ENCODE measurements at places on chromosomes 3 and 15.
A peak's percentile ranks its signal among the peaks of the same experiment; 100 is the strongest.

GRCh38 chr15:57476533-57476975 is 100.2 kb downstream of the CGNL1 start:
- DNase-seq, result no peak

- DNase-seq, result no peak
These were observed 54.8 kb upstream of the CTSH start for GRCh38 chr15:78999636-79000035.

DNA sequence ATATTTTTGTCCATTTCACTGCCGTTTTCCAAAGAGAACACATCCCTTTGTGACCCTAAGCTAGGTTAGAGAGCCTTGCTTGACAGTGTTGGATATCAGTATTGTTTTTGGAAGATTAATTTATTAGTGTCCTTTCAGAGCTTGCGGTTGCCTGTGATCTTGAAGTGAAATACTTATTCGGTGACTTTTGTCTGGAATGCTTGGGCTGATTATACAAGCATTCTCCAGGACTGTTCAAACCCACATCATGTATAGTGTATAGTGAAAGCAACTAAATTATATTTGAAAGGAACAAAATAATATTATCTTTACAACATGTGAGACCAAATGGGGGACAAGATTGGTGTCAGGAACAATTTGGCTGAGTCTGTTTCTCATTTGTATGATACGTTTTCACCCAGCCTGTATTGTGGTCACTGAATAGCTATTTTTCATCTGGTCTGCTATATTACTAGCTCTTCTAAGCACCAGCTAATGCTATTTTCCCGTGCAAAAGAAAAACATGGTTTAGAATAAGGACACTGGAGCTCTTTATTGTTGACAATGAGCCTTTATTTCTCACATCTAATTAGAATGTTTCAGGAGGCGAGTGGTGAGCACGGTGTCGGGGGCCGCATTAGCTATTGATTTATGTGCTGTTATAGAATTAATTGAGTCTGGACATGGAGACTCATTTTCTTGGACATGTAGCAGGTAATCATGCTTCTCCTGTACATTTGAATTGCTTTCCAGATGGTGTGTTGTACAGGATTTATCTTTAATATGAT is 158.1 kb downstream of the APBA2 start:
- no peak for DNase-seq

- DNase-seq, result no peak
These were observed 102.9 kb upstream of the ARHGEF3 start for GRCh38 chr3:56904552-56905215.

DNA sequence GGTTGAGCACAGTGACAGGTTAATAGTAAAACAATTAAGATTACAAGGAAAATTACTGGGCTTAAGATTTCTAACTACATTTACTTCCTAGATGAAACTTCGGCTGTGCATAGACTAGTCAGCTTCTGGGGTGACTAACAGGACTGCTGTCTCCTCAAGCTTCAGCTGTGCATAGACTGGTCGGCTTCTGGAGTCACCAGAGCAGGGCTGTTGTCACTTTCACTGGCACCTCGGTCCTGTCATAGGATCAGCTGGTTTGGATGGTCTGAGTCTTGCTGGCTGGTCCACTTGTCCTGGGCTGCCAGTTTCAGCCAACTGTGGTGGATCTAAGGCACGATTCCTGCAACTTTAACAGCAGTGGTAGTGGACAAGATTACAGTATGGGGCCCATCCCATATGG is 23.9 kb upstream of the ACAD9 start:
- DNase-seq, result no peak

DNA sequence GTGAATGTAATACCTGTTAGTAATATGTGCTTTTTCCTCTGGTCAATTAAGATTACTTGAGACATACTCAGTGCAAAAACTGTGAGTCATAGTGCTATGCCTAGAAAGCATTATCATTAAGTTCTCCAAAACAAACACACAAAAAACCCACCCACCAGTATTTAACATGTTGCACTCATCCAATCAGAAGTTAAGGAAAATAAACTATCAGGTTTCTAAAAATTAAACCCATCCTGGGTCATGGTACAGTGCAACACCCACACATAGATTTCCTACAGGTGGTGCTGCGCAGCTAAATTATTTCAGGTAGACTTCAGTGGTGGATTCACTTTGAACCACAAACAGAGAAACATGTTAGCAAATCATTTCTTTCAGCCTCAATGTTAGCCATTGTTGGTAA is 264.4 kb upstream of the VEPH1 start:
- no peak for DNase-seq

DNA sequence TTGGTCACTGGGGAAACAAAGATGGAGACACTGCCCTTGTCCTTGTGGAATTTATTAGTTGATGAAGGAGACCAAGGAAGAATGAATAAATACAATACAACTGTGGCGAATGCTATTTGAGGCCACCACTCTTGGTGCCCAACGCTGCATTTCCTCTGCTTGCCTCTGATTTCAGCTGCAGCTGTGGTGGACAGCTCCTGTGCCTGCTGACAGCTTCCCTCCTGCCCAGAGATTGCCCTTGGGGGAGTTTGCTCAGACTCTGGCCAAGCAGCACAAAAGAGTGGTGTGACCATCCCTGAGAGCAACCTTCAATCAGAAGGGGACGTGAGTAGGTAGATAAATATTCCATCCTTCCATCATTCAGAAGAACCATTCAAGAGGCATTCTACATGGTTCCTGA is 64.6 kb upstream of the FHIT start:
- DNase-seq, result no peak

DNA sequence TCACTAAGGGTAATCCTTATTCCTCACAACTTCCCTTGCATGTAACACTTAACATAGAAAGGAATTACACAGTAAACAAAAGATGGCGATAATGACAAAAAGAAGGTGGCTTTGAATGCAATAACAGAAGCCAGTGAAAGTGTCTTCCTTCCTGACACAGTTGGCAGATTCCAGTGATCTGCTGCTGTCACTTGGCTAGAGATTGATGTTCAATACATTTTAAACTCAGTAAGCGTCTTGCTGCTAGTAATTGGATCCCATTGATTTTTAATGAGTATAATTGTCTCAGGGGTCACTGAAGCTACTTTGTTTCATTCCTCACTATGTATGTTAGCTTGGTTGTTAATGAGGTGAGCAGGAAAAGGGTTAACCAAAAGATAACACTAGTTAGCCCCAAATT is 692.7 kb downstream of the NTRK3 start:
- no peak for DNase-seq

- DNase-seq, result no peak
These were observed 104.0 kb upstream of the ATP10A start for GRCh38 chr15:25967116-25967515.

- DNase-seq, result no peak
These were observed 26.6 kb downstream of the SUCNR1 start for GRCh38 chr3:151899996-151900395.

DNA sequence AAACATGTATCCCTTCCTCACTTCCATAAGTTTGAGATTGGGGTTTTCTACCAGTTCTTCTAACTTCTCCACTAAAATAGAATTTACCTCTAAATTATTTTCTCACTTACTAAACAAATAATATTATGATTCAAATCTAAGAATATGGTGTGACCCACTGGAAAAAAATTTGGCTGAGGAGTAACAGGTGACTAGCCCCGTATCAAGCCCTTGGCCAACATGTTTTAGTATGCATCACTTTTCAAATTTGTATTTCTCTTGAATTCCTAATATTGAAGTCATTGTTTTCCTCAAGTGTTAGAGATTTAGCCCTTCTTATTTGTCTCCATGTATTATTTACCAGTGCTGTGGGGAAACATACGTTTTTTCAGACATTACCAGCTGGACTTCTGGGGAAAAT is 759.4 kb downstream of the NSUN3 start:
- no peak for DNase-seq

- no peak for DNase-seq
These were observed 86.2 kb upstream of the PIAS1 start for GRCh38 chr15:67967871-67968431.

- DNase-seq, result peak; percentile 42
These were observed 93.9 kb upstream of the RASGRF1 start for GRCh38 chr15:79184465-79184892.

DNA sequence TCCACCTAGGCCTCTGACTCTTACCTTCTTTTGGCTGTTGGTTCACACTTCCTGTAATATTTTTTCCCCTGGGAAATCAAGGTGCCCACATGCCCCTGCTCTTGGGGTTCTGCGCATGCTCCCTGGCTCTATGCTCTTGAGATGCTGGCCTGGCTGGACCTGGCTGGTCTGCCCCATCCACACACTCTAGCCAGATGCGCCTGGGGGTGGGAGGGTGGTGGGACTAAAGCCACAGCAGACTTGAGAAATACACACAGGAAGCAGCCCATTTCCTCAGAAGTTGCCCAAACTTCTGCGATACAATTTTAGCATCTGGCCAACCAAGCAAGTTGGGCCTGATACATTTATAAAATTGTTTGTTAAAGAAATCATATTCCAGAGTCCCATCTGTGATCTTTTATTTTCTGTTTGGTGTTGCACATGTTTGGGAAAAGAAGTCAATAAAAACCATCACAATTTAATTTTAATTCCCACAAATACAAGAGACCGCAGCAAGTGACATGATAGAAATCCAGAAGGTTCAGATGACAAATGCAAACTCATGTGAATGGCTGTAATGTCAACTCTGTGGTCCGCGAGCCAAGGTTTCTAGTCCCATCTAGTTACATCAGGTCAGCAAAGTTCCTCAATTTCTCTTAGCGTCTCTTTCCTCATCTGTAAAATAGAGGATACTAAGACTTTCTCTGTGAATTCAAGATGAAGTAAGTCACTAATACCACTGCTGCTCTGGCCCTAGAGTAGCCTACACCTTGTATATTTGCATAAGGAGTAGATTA is 55.9 kb upstream of the MEF2A start:
- DNase-seq, result no peak

- DNase-seq, result no peak
These were observed 17.8 kb upstream of the MB21D2 start for GRCh38 chr3:192935441-192935840.

DNA sequence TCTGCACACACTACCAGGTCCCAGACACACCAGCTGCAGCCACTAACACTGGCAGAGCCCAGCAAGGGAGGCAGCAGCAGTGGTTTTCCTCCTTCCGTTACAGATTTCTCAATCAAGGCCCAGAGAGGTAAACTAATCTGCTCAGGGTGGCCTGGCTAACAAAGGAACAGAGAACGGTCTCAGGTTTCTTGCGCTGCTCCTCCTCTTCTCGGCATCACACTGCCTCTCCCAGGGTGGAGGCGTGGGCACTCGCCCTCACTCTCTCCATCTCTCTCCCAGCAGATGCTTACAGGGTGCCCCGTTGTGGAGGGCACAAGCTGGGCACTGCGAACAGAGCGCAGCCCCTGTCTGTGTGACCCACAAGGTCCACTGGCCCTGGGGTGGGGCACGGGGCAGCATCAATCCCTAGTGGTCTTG is 228.7 kb downstream of the VPS13C start:
- DNase-seq, result no peak

- no peak for DNase-seq
These were observed 407.1 kb upstream of the MCTP2 start for GRCh38 chr15:93823971-93824913.

- DNase-seq, result no peak
These were observed 92.8 kb upstream of the DCBLD2 start for GRCh38 chr3:98994128-98994762.

GRCh38 chr3:144948711-144949110 is 977.1 kb downstream of the DIPK2A start:
- DNase-seq, result no peak

- DNase-seq, result no peak
These were observed 222.3 kb upstream of the CDIN1 start for GRCh38 chr15:36356978-36357601.

- DNase-seq, result no peak
These were observed 40.4 kb downstream of the IQCB1 start for GRCh38 chr3:121794264-121794983.

DNA sequence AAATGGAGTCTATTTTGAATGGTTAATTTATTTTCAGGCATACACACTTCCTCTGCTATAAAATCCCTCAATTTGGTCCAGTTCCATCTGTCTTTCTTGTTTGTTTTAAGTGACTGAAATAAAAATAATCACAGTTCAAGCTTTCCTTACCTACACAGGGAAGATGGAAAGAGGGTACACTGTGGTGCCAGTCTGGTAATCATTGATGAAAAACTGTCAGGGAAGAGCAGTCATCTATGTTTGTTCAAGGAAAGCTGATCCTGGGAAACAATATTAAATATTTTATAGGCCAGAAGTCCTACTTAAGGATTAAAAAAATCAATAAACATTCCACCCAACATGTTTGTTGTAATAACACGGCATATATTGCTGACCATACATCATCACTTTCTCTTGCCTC is 115.2 kb upstream of the KCNMB2 start:
- DNase-seq, result no peak

- DNase-seq, result no peak
These were observed 1.9 kb downstream of the LOXL1 start for GRCh38 chr15:73928241-73928579.

DNA sequence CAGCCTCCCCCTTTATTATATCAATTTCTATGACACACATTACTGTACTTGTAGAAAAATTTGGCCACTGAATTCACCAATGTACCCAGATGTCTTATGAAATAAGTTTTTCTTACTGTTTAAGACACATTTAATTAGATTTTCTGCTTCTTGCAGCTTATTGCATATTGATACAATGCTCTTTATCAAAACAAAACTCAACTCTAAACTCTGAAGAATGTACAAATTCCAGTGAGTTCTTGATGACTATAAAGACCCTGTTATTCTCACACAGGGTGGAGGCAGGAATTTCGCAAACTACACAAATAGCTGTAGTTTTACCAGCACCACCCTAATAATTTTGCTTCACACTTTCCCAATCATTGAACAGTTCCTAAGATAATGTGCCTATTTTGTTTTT is 22.0 kb downstream of the CMTM6 start:
- no peak for DNase-seq

DNA sequence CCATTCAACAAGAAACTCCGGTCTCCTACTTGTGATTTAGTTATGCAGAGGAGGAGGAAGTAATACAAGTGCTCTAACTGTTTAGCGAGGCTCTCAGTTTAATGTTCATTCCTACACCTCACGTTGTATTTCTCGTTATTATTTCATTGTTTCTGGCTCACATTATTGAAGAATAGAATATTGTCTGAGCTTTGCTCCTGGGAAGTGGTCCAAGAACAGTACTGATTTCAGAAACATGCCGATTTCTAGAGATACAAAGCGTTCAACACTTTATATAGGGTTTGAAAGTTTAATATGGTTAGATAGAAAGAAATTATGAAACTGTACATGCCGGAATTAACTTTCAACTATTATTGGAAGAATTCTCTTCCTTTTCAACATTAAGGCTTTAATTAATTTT is 1145.5 kb downstream of the TBL1XR1 start:
- no peak for DNase-seq

- no peak for DNase-seq
These were observed 8.9 kb downstream of the DNAJC19 start for GRCh38 chr3:180980611-180981010.

GRCh38 chr3:126659915-126660886 is 5.3 kb upstream of the TXNRD3 start:
- DNase-seq, result no peak

- no peak for DNase-seq
These were observed 110.9 kb downstream of the GABRG3 start for GRCh38 chr15:27081676-27082418.

GRCh38 chr15:49620199-49620598 is 419 bp downstream of the FAM227B start:
- DNase-seq, result no peak

All from stimulated activated CD8-positive, alpha-beta memory T cell treated with anti-CD3 and anti-CD28 coated beads, Interleukin-2, amount 100 ng/mL, for 1 hour (primary cell).